Tracheal epithelial cell (primary cell): ENCODE measurements at places on chromosomes 13 and 19. TPM values are rescaled to one million over a fixed set of nuclear protein-coding genes. Genes with fewer than 3 reads are reported as not detected.

The TMPRSS9 gene
- not detected in 2 replicates for total RNA-seq

The ZNF69 gene
- total RNA-seq = 0.21 and 7.2 TPM in 2 replicates

The ZNF530 gene
- 2.1 and 3.1 TPM in 2 replicates for total RNA-seq

The NTN5 gene
- total RNA-seq = 0.24 and 0.43 TPM in 2 replicates

The OR7D2 gene
- total RNA-seq = not detected in 2 replicates

The C13orf42 gene
- total RNA-seq = not detected in 2 replicates

The IL4I1 gene
- total RNA-seq = 0.21 and 4.8 TPM in 2 replicates

The CACNG7 gene
- not detected in 2 replicates for total RNA-seq

The SPACA4 gene
- total RNA-seq = 0.21 TPM in 1 of 2 replicates, not detected in the other

The NFILZ gene
- total RNA-seq = not detected in 2 replicates

The TIMM50 gene
- total RNA-seq = 100 and 120 TPM in 2 replicates

The ZNF93 gene
- total RNA-seq = 2.1 and 7.5 TPM in 2 replicates

The ZNF100 gene
- total RNA-seq = 2.1 and 4.6 TPM in 2 replicates

The KLC3 gene
- total RNA-seq = 82.5 and 101 TPM in 2 replicates

The PIP5K1C gene
- total RNA-seq = 7.2 and 10.8 TPM in 2 replicates

The MCOLN1 gene
- total RNA-seq = 1.9 and 5.3 TPM in 2 replicates

The RAB4B gene
- 5.3 and 8.0 TPM in 2 replicates for total RNA-seq

The GPC6 gene
- total RNA-seq = 4.0 and 16.6 TPM in 2 replicates

The METTL21C gene
- total RNA-seq = not detected in 2 replicates

The SULT2A1 gene
- total RNA-seq = not detected in 2 replicates

The MEIOSIN gene
- total RNA-seq = not detected in 2 replicates

The TLE6 gene
- total RNA-seq = 1.2 TPM in 1 of 2 replicates, not detected in the other

The CAB39L gene
- total RNA-seq = 6.3 and 13.2 TPM in 2 replicates

The CEACAM16 gene
- total RNA-seq = not detected in 2 replicates

The SHISA7 gene
- total RNA-seq = not detected in 2 replicates

The MYBPC2 gene
- not detected in 2 replicates for total RNA-seq

The KLK4 gene
- total RNA-seq = not detected in 2 replicates

The GSX1 gene
- not detected in 2 replicates for total RNA-seq

The SRRM5 gene
- not detected in 2 replicates for total RNA-seq

The NLRP5 gene
- not detected in 2 replicates for total RNA-seq

The DBP gene
- 2.6 and 4.6 TPM in 2 replicates for total RNA-seq

The NMRK2 gene
- total RNA-seq = not detected in 2 replicates

The PSG6 gene
- total RNA-seq = not detected in 2 replicates

The SYNGR4 gene
- not detected in 2 replicates for total RNA-seq

The IGFL3 gene
- not detected in 2 replicates for total RNA-seq

The ANGPTL8 gene
- total RNA-seq = not detected in 2 replicates

The ERICH6B gene
- not detected in 2 replicates for total RNA-seq

The NALCN gene
- 2.4 TPM in 1 of 2 replicates, not detected in the other for total RNA-seq

The PTGIR gene
- total RNA-seq = not detected in 2 replicates

The PDX1 gene
- total RNA-seq = not detected in 2 replicates

The ELAVL3 gene
- not detected in 2 replicates for total RNA-seq

The LONP1 gene
- total RNA-seq = 137 and 179 TPM in 2 replicates

The DHRS12 gene
- total RNA-seq = 3.0 and 3.4 TPM in 2 replicates

The COX6B1 gene
- 309 and 377 TPM in 2 replicates for total RNA-seq

The ZSCAN4 gene
- total RNA-seq = 0.24 TPM in 1 of 2 replicates, not detected in the other

The ADGRE2 gene
- 0.21 and 0.48 TPM in 2 replicates for total RNA-seq

The FCHO1 gene
- total RNA-seq = 1.4 and 4.7 TPM in 2 replicates

The CACNA1A gene
- under 0.01 TPM in 1 of 2 replicates, not detected in the other for total RNA-seq

The TEX29 gene
- total RNA-seq = not detected in 2 replicates

The RNF113B gene
- total RNA-seq = not detected in 2 replicates

The AMER2 gene
- not detected in 2 replicates for total RNA-seq

The KIR3DL2 gene
- not detected in 2 replicates for total RNA-seq

The MADCAM1 gene
- total RNA-seq = under 0.01 and 0.43 TPM in 2 replicates

The A1BG gene
- 4.8 TPM in 1 of 2 replicates, not detected in the other for total RNA-seq

The FAM83E gene
- total RNA-seq = 17.3 and 23.9 TPM in 2 replicates

The OR10H1 gene
- under 0.01 TPM in 1 of 2 replicates, not detected in the other for total RNA-seq

The RYR1 gene
- 0.48 and 5.5 TPM in 2 replicates for total RNA-seq

The RRAS gene
- total RNA-seq = 22.8 and 34.9 TPM in 2 replicates

The PRR12 gene
- 0.96 and 2.1 TPM in 2 replicates for total RNA-seq
